ENCODE measurements at places on chromosomes 3 and 15.

DNA sequence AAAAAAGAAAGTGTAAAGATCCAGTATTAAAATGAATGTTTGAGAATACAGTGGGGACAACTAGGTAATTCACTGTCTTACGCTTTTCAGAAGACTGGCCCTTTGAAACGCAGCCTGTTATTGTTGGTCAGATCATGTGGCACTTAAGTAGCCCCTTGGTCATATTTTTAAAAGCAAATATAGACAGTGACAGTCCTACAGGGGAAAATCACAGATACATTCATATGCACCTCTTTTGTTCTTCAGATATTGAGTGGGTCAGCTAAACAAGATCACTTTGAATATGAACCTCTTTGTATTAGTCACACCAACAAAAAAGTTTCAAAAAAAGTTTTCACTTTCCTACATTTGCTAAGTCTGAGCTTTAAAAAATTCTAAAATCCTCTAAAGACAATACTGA lies 36.0 kb downstream of the TIGIT start:
- DNase-seq: no peak

- DNase-seq: no peak
Observed at GRCh38 chr15:82933576-82933975, 18.9 kb downstream of the HOMER2 start.

DNA sequence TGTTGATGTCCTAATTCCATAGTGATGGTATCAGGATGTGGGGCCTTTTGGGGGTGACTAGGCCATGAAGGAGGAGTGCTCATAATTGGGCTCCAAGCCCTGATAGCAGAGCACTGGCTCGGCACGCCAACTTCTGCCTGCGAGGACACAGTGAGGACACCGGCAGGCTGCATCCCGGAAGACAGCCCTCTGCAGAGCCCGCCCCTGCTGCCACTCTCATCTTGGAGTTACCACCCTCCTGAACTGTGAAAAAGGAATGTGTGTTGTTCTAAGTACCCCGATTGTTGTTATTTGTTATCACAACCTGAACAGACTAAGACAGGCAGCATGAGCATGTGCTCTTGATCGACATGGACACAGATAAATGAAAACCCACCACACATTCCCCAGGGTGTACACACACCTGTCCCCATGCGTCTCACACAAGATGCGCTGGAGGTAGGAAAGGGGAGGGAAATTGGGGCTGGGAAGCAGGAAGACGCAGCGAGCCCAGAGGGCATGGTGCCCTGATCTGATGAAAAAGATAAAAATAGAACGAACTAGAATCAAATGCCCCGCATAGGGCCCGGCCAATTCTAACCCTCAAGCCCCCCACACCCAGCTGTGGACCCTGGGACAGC lies 40.1 kb downstream of the RPN1 start:
- no peak for DNase-seq

DNA sequence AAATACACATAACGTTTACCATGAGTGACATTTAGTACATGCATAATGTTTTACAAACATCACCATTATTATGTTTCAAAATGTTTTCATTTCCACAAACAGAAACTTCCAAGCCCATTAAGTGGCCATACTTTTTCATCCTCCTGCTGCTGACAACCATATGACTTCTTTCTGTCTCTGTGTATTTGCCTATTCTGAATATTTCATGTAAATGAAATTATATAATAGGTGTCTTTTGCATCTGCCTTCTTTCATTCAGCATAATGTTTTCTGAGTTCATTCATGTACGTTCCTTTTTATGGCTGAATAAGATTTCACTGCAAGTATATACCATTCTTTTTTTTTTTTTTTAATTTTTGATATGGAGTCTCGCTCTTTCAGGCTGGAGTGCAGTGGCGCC lies 209.0 kb downstream of the DOCK3 start:
- no peak for DNase-seq

- peak; percentile 52 for DNase-seq
Observed at GRCh38 chr15:23642413-23643044, 5.1 kb downstream of the MAGEL2 start.

GRCh38 chr3:48202632-48203031 lies 14.4 kb upstream of the CDC25A start:
- no peak for DNase-seq

DNA sequence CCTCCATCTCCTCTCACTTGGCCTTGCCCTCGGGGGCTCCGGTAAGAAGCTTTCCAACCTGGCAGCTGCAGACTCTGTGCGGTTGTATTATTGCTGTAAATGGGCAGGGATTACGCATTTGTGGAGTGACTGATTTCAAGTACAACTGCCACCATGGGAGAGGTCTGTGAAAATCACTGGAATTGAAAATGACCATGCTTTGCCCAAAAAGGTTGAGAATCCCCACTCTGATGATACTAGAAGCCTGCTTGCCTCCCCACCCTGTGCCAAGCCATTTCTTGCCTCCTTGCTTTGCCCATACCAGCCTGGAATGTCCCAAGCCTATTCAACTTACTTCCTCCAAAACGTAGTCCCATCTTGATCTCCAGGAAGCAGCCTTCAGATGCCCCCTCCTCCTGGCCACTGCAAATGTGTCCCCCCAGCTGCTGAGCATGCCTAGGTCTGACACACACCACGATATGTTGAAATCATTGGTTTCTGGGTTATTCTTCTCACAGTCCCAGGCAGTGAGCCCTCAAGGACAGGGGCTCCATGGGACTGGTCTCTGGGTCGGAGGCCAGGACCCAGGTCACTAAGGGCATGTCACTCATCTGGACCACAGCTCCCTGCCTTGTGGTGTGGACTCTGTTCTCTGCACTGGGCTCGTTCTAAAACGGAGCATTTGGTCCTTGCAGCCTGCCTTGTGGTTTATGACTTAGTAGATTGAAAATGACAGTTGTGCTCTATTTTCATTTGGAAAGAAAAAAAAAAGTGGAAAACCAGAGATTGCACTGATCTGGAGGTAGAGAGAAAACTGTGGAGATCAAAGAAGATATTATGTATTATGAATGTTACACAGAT lies 42.9 kb downstream of the SMAD3 start:
- DNase-seq: peak; percentile 27

DNA sequence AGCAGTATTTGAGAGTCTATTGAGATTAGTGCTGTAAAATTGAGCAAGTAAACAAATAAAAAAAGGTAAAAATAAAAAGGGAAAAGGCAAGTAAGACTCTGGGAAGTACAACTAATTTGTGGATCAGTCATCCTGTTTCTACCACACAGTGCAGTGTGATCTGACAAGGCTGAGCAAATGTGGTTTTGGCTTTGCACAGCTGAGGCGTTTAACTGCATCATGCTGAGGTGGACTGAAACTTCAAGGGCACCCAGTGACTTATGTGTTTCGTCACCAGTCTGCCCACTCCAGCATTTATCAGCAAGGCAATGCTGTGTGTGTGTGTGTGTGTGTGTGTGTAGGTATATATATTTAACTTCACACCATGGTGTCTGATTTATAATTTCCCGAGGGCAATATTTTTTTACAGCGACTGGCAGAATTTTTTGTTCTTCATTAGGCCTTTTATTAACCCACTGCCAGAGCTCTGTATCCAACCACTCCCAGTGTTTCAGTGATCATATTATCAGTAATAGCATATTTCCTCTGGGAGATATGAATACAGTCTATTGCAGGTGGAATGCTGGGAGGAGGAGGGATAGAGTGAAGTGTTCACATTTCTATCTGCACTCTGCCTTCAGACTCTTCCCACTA lies 131.5 kb upstream of the SATB1 start:
- DNase-seq: no peak

DNA sequence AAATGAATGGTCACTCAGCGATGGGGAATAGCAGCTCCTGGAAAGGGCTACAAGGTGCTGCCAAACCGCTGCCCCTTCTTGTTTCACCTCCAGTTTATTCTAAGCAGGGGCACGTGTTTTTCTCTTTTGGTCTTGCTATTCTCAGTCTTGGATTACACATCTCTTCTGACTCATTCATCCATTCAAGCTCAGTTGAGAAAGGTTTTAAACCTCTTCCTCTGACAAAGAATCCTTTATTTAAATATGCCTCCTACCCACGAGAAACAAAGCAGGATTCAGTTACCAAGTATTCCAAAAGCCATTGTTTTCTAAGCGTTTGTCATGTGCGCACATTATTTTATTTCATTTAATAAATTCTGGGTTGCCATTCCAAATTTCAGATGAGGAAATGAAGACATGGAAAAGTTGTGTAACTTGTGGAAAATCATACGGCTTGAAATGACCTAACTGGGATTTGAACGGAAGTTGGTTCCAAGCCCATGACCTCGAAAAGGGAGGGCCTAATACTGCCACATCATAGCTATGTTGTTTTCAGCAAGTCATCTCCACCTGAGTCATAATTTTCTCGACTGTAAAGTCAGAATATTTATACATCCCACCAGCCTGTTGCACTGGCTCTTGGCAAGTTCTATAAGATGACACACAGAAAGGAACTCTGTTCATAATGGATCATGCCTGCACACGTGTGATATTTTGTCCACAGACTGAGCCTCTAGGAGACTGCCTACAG lies 292.0 kb upstream of the SLCO3A1 start:
- peak; percentile 94 for DNase-seq

DNA sequence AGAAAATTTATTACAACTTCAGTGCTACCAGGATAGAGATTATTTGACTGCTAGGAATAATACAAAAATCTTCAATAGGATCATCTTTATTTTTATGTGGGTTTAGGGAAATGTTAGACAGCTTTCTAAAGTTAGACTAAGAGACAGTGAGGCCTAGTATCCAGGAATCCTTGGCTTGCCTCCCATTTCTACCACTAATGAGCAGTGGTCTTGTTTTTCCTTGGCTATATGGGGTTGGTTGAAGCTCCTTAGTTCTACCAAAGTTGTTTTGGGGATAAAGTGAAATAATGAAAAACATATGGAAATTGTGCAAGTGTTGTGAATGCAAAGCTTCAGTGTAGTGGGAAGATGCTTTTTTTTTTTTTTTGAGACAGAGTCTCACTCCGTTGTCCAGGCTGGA lies 16.8 kb downstream of the AP4E1 start:
- peak; percentile 78 for DNase-seq

DNA sequence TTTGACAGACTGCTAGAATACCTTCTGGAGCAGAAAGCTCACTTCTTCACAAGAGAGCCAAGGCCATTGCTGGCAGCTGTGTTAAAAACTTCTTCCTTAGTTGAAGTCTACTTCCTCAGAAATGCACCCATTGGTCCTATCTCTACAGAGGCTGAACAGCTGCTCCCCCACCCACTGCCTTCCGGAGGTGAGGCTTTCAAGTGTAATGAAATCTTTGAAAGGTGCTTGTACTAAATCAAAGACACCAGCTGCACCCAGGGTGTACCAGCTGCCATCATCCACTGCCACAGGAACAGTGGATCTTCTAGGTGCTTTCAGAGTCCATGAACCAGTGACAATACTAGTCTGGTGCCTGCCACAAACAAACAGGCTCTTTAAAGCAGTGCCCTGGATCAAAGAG lies 26.4 kb upstream of the HERC1 start:
- DNase-seq: no peak

DNA sequence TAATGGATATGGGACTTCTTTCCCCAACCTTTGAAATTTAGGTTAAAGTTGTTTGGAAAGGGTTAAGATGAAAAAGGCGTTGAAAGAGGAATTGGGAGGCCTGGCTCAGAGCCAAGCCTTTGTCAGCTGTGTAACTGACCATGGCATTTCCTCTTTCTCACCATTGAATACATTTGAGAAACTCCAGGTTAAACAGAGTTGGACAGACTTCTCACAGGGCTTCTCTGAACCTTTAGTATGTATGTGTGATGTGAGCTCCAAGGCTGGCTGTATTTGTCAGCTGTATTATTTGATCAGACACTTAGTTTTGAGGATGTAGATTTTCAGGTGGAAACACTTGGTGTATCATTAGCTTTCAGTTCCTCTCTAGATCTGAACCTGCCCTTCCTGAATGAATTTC lies 136.4 kb upstream of the GOLGA6L4 start:
- peak; percentile 26 for DNase-seq

GRCh38 chr3:72329354-72329753 lies 518.9 kb downstream of the SHQ1 start:
- peak; percentile 60 for DNase-seq

DNA sequence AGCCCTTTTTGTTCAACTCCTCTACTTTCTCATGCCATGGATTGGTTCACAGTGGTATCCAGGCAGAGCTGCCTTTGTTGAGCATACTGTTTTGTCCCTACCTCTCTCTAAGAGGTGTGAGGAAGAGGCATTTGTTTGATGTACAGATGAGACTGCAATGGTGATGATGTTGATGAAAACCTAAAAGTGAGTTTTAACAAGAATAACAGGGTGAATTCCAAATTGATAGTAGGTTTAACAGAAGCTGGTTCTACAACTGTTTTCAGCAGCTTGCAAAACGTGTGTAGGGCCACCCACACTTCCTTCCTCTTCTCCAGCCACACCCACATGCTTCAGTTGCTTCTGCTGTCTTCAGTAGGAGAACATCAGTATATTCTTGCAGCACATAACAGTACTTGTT lies 10.2 kb downstream of the SNRK start:
- DNase-seq: no peak

DNA sequence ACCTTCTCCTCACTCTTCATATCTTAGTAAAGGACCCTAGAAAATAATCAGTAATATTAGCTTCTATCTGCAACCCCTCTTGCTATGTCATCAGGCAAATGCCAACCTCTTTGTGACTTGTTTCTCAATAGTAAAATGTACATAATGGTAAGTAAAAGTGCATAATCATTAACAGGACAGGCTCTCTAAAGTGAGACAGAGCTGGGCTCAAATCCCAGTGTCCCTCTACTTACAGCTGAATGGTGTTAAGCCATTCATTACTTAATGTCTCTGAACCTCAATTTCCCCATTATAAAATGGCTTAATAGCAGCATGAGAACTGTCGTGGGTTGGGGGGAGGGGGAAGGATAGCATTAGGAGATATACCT lies 62.6 kb upstream of the ATP11B start:
- no peak for DNase-seq

GRCh38 chr15:67066041-67066958 lies 898 bp downstream of the SMAD3 start:
- DNase-seq: no peak

DNA sequence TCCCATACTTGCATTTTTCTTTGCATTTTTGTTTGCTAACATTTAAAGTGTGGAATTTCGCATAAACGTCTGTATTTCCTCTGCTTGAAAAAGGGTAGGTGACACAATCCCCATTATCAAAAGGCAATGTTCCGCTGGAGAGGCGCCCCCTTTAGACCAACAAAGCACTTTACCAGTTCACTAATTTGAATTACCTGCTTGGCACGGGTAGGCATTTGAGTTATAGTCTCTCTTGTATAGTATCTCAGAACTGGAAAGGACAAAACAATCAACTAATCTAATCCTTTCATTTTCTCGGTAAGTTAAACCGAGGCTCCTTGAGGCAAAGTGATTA lies 775 bp upstream of the CCDC39 start:
- peak; percentile 23 for DNase-seq

Data from fibroblast of skin of right quadriceps (primary cell).